ENCODE measurements at places on chromosomes 5 and 9. TPM values are rescaled to one million over a fixed set of nuclear protein-coding genes. Genes with fewer than 3 reads are reported as not detected.

DNA sequence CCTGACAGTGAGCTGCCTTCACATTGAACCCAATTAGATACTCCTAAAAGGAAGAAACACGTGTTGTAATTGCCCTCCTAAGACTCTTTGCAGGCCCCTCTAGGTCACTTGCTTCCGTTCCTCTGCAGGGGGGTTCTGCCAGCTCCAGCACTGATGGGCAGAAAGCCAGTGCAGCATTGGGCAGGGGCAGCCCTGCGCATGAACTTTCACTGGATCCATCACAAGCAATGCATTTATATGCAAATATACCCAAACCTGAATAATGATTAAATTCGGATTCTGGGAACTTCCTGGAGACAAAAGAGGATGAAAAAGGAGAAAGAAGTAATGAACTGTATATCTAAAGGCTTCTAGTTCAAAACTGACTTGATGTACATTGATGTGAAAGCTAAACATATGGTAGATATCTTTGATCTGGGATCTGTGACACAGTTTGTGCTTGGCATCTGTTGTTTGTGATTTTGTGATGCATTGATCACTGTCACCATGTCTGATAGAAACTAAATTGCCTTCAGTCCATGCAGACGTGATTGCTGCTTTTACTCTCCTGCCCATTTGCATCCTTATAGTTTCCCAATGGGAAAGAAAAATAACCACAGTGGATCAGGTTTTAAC, 313.4 kb downstream of the DEPDC1B start:
- DNase-seq = no peak

DNA sequence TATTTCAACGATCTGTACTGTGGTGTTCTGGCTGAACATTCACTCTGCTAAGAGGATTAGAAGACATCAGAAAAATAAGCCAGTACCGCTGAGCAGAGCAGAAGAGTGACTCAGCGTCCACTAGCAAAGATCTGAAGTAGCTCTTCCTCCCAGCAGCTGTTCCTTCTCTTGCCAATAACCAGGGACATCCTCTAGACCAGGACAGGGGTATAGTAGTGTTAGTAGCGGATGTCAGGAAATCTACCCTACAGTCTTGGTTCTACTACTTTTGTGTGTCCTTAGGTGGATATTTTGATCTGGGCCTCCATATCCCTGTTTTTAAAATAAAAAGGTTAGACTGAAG, 103.6 kb downstream of the TSSK1B start:
- peak; percentile 49 for DNase-seq

GRCh38 chr9:81234924-81235610, 454.3 kb downstream of the TLE1 start:
- DNase-seq = no peak

PTGR1 gene
- total RNA-seq = 92.3 TPM

- no peak for DNase-seq
These were observed 90.8 kb downstream of the TMEM167A start for GRCh38 chr5:82986404-82986803.

DNA sequence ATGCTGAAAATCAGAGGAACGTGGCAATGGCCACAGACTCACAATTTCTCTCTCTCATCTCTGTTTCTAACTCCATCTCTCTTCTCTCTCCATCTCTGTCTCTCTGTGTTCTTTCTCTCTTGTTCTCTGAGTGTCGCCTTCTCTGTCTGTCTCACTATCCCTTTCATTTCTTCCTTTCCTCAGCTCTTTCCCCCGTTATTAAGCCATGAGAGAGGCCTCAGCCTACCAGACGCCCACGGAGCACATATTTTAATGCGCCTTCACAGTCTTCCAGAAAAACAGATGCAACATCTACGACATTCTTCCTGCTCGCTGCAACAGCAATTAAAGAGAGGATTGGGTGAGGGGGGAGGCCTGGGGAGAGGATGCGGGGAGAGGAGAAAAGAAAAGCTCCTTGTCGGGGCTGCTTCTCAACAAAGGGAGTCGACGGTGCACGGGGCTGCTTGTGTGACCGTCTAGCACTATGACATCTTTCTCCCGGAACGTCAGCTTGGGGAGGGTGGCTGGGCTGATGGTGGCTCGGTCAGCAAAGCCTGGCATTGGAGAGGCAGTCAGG, 37.7 kb upstream of the NEURL1B start:
- DNase-seq = peak; percentile 44

DNA sequence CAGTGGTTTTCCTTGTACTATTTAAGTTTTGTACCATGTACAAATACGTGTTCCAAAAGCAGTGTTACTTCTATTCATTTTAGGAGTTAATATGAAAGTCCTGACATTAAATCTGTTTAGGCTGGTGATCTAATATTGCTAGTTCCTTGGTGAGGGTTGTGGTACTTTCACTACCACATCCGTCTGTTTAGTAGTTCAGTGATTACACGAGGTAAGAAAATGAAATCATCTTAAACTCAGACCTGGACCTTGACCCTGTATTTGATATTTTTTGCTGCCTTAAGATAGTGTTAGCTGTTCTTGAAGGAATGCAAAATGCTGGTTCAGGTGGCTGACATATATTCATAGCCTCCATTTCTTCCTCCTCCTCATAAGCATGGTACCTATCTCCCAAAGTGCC, 50.3 kb downstream of the MTAP start:
- DNase-seq = no peak

DNA sequence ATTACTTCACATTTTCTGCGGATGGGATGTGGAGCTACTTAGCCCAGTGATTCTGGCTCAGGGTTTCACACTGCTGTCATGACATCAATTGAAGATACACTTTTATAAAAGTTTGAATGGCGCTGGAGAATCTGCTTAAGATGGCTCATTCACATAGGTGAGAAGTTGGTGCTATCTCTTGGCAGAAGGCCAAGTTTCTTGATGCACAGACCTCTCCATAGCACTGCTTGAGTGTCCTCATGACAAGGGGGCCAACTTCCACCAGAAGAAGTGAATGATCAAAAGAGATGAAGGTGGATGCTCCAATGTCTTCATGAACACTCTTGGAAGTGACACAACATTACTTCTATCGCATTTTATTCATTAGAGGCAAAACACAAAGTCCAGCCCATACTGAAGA, 403.7 kb upstream of the CCNG1 start:
- DNase-seq = no peak

DNA sequence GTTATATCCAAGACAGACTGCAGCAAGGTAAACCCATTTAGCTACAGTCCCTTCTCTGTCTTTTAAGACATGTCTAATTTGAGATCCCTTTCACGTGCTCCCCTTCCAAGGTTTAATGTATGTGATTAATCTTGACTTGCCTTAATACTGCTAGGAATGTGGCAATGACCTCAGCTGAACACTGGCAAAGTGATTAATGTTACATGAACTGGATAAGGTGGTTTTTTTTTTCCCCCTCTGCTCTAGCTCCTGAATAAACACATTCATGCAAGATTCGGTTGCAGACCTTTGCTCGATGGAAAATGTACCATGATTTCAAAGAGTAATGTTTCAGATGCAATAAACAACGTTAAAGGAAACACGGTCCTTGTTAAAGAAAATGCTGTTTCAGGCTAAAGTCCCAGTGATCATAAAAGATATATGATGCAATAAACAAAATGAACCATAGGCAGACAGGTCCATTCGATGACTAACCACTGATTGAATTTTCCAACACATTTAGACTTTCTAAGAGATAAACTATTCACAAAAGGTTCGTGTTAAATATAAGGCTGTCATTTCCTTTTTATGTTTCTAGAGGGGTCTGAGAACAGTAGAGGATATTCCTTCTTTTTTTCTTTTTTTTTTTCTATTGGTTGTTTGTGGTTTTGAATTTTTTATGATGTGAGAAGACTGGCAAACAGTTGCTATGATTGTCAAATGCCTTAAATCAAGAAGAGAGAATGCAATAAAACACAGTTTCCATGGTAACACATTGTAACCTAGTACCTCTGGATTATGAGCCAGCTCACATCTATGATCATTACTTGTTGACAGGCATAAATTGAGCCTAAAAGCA, 44.7 kb upstream of the ZNF608 start:
- peak; percentile 8 for DNase-seq

PTGDS gene
- not detected for total RNA-seq

PTGER4 gene
- 9.6 TPM for total RNA-seq

LRRC70 gene
- total RNA-seq = 0.68 TPM

DNA sequence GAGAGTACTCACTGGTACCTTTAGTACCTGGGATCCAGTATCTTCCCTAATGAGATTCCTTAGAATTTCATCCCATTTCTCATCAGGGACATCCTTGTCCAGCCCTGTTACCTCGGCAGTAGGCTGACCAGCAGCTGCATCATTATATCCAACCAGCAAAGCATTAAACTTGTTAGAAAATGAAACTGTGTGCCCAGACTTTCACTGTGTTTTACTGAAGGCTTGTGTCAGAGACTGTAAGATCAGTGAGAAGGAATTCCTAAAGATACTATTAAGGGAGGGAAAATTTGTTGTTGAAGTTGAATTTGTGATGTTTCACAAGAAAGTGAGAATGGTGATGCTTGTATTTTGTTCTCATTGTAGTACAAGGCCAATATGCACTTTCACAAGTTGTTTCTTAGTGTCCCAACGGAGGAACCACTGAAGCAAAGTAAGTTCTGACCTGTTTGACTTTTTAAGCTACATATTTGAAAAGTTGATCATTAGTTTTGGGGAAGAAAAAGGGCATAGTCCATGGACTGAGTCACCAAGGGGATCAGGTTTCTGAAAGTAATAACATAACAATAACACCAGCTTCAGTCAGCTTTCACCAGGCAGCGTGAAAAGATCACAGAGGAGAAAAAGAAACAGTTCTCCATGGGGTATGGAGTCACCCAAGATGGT, 48.8 kb downstream of the GRAMD2B start:
- no peak for DNase-seq

DNA sequence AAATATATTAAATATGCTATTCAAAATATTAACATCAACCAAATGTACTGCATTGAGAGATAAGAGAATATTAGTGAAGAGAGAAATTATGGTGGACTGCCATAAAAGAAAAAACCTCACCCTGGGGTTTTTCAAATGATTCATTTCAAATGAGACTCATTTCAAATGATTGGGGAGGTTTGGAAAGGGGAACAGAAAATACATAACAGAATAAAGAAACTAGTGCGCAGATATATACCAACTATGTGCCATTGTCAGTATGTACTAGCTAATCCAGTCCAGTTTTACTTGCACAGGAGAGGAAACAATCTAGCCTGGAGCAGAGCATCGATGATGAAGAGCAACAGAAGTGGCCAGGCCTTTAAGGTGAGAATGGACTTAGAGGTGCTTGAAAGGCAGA, 651.6 kb upstream of the RORB start:
- no peak for DNase-seq

PCDHB12 gene
- 4.7 TPM for total RNA-seq

ARHGEF28 gene
- total RNA-seq = 5.8 TPM

CNTNAP3 gene
- 12.3 TPM for total RNA-seq

DNA sequence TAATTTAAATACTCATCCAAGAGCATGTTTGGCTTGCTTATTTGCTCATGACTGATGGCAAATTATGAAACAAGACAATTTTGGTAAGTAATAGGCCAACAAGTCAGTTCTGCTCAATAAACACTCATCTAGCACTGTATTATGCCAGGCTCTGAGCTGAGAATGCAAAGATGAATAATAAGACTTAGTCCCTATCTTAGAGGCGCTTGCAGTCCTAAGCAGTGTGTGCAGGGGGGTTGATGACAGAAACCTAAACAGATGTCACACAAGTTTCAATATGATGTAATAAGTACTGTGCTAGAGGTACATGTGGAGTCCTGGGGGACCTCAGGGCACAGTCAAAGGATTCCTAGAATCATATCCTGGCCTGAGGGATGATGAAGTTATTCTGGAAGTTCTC, 287.6 kb upstream of the ADRA1B start:
- no peak for DNase-seq

- DNase-seq = no peak
These were observed 91.7 kb downstream of the CD180 start for GRCh38 chr5:67104859-67105258.

ACOT12 gene
- not detected for total RNA-seq

SPATA31D3 gene
- not detected for total RNA-seq

MED27 gene
- 50.7 TPM for total RNA-seq

GRCh38 chr5:173479711-173480110, 136.7 kb downstream of the BOD1 start:
- DNase-seq = no peak

GRCh38 chr9:21837501-21837900, 35.1 kb downstream of the MTAP start:
- no peak for DNase-seq

DNA sequence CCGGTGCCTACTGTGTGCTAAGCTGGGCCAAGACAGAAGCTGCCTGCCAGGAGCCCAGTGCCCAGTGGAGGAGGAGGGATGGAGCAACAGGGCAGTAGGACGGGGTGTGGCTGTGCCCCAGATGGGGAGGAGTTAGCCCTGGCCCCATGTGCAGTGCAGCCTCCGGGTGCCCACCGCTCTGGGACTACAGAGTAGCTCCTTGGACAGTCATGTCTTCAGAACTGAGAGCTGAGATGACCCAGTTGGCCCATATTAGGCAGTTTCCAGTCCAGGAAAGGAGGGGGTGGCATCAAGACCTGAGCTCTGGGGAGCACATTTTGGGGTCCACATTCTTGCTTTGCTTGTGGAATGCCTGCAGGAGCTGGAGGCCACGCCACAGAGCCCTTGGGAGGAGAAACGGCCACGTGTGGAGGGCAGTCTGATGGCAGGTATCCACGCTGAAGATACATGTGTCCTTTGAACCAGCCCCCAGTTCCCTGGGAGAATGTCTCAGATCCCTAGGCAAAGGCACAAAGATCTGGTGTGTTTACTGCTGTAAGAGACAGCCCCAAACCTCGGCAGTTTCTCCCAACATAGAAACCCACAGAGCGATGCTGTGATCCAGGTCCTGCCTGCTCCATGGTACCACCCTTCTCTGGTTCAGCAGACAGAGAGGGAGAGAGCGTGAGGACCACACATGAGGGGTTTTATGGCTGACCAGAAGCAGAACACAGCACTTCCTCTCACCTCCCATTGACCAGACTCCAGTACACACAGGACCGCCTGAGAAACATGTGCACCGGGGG, 46.8 kb upstream of the FCN1 start:
- DNase-seq = no peak

IFT74 gene
- total RNA-seq = 6.0 TPM

DNA sequence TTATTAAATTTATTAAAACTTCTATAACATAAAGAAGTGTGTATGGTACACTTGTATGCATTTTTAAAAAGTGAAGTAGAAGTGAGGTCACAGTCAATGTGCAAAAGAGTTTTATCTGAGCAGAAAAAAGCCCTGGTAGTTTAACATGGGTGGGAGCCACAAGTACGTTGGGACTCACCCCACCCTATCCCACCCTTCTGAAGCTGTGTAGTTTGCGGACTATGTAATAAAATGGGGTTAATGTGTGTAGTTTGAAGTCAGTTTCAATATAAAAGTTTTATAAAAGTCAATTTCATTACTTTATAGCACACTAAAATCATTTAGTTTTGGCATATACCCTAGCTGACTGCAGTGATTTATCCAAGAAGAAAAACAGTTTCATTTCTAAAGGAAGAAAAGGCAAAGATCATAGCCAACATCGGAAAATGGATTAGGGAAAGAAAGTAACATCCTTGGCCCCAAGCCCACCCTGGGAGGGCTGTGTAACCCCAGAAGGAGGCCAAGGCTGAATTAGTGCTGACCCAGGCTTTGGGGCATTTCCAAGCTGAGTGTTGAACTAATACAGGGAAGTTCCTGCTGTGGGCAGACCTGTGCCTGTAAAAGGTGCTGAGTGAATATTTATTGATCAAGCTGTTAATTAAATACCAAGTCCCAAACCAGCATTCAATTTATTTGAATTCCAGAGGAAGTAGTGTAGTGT, 398.6 kb upstream of the ADAMTSL1 start:
- DNase-seq = no peak

Data from SJCRH30 (cell line).